ENCODE measurements at places on chromosomes 6 and 20.

- no peak for DNase-seq
Measured at GRCh38 chr6:40755046-40755681, 168.0 kb upstream of the LRFN2 start.

DNA sequence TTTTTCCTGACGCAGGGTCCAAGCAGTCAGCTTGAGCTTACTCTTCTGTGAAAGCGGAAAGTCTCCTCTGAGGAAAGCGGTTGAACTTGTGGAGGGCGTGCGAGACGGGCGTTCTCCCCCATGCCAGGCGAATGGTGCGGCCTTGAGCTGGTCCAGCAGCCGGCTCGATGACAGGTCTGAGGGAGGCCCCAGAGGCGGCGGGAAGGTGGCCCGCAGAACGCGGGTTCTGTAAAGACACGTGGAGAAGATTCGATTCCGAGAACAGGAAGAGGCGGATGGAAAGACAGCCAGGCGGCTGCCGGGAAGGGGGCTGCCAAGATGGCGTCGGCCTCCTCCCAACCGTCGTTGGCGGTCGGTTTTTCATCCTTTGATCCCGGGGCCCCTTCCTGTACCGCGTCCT lies 75.6 kb upstream of the TXNDC5 start:
- no peak for DNase-seq

- DNase-seq: no peak
Measured at GRCh38 chr6:144769142-144769541, 484.0 kb downstream of the UTRN start.

DNA sequence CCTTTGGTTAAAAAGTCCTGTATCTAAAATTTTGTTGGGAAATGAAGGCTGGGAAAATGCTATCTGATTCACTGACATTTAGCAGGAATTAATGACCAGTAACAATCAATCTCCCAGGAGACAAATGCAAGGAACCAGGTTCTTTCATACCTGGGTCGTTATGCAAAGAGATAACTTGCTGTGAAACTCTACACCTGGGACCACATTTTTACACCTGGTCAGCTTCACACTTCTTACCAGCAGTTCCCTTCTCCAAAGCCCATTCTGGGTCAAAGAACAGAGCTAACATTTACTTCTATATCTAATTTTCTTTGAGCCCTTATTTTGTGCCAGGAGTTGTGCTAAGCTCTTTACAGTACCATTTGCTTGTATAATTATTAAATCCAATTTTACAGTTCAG lies 27.4 kb upstream of the STXBP5 start:
- no peak for DNase-seq

- DNase-seq: no peak
Measured at GRCh38 chr6:2529211-2529719, 221.5 kb downstream of the MYLK4 start.

DNA sequence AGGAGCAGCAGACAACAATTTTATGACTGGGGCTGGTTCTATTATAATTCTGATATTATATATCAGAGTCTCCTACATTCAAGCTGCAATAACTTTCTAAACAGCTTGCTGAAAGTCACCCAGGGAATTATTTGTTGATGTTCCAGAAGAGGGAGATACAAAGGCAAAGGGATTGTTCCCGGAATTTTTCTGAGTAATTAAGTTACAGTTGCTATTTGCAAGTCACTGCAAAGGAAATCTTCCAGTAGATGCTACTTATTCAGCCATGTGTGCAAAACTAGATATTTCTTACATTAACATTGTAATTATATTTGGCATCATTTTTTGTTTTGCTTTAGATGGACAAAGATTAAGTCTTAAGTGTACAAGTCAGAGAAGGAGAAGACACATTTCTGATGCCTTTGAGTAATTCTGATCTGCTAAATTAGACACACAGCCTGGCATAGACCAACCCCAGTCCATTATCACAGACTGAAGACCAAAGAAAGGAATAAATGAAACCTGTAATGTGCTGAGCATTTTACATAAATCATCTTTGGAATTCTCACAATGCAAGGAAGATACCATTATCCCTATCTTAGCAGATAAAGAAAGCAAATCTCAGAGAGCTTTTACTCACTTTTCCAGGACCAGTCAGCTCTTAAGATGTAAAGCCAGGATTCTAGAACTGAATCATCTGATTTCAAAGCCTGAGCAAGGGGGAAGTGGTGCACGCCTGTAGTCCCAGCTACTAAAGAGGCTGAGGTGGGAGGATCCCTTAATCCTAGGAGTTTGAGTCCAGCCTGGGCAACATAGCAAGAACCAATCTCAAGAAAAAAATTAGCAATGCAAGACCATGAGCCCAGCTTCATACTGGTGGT lies 62.6 kb upstream of the AKAP12 start:
- DNase-seq: no peak

- DNase-seq: no peak
Measured at GRCh38 chr6:39681674-39682121, 43.5 kb downstream of the KIF6 start.

DNA sequence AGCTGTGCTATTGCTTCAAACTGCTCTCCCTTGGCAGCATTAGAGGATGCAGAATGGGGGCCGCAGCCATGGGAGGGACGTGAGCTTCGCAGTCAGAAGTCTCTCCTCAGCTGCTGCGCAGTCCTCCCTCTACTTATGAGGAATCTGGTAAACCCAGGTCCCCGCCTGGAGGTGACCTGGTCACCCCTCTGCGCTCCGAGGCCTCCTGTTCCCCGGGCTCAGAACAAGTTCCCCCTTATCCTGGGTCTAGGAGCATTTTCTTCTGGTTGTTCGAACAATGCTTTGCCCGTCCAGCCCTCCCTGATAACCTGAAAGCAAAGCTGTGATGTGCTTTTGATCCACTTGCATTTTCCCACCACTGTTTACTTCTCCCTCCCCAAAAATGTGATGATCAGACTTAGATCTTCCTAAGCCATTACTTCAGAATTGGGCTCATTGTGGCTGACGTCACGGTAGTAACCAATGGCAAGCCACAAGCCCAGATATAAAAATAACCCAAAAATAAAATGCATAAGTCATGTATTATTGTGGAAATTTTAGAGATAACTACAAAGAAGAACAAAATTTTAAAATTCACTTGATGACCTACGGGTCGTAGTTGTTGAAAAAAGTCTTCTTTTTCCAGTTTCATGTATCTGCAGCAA lies 80.7 kb downstream of the SERAC1 start:
- DNase-seq: no peak

- DNase-seq: no peak
Measured at GRCh38 chr6:116335612-116336215, 35.0 kb upstream of the DSE start.

DNA sequence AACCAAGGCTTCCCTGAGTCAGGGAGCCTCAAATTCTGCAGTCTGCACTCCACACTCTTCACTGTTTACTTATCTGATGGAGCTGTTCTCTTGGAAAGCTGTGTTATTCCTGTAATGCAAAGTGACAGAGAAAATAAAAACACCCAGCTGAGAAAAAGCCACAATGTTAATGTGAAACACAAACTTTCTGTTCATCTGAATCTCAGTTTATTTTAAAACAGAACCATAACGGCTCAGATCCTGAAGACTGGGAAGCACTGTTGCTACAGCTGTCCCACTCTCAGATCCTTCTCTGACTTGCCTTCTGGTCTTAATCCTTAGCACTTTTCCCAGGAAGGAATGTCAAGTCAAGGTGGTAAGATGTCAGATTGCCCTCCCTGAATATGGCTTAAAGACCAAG lies 736.6 kb downstream of the DHX35 start:
- no peak for DNase-seq

GRCh38 chr6:73028124-73028766 lies 197.1 kb downstream of the KHDC1L start:
- no peak for DNase-seq

DNA sequence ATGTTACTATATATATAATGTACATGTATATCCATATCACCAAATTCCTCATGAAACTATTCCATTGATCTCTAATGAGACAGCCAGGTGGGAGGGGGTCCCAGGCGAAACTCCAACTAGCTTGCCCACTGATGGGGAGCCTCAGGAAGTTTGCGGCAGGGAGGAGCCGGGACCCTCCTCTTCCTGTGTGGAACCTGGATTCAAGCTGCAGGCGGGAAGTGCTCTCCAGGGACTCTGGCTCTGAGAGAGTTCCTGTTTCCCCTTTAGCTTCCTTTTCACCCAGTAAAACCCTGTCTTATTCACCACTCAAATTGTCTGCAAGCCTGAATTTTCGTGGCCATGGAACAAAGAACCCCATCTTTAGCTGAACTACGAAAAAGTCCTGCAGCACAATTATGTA lies 152.2 kb downstream of the OPN5 start:
- no peak for DNase-seq

GRCh38 chr6:47275640-47276039 lies 34.1 kb downstream of the TNFRSF21 start:
- DNase-seq: no peak

- no peak for DNase-seq
Measured at GRCh38 chr6:90350689-90351554, 54.3 kb upstream of the BACH2 start.

DNA sequence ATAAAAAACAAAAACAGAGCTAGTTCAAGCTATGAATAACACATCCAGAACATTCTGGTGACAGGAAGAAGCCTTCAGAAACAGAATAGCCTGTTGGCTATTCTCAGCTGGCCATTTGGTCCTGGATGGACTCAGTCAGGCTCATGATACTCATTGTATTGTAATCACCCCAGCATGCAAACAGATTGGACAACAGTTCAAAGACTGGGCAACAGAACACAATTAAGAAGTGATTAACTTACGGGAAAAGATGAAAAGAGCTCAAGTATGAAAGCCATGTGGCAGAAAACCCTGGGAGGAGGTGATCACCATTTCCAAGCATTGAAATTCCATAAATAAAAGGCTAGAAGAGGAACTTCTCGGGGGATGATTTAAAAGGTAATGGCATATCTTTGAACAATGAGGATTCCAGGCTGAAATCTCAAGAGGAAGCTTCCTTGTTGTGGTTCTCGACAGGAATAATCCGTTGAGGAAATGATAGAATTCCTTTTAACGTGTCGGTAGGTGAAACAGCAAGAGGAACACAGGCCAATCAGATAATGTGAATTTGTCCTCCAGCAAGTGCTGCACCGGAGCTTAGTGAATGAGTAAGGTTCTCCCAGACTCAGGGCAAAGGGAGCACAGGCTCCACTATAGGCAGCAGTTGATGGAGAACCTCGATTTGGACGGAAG lies 172.4 kb downstream of the BCAS1 start:
- no peak for DNase-seq

- DNase-seq: no peak
Measured at GRCh38 chr20:20228351-20228750, 139.6 kb upstream of the INSM1 start.
